ENCODE measurements at places on chromosomes 1 and 21.

DNA sequence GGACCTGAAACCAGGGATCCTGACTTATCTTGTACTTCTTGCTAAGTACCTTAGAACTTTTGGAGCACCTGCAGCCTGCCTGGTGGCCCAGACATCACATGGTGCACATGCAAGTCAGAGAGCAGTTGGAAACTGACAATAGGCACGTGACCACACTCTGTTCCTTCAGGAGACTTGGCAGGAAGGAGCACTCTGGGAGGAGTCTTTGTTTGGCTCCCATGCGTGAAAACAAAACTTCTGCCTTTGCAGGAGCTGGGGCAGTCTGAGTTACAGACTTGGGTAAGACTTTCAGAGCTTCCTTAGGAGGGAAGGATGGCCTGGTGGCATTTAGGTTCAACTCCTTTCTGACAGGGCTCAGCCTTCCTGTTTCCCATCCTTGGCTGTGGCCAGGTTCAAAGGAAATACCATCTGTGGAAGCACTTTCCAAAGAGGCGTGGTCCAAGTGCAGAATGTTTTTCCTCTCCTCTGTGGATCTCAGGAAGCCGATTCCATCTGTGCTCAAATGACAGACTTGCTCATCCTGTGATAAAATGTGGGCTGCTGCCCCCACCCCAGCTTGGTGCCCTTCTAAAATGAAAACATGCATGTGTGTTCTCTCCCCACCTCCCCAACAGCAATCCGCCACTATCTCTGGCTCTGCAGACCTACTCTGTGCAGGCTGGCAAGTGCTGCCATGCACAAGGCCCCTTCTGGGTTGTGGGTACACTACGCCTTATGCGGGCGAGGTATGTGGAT, 14.1 kb upstream of the ZNF436 start:
- no peak for DNase-seq

GRCh38 chr1:24047110-24047477, 64.8 kb downstream of the MYOM3 start:
- DNase-seq = no peak

GRCh38 chr1:38243106-38243505, 196.5 kb upstream of the POU3F1 start:
- DNase-seq = no peak

DNA sequence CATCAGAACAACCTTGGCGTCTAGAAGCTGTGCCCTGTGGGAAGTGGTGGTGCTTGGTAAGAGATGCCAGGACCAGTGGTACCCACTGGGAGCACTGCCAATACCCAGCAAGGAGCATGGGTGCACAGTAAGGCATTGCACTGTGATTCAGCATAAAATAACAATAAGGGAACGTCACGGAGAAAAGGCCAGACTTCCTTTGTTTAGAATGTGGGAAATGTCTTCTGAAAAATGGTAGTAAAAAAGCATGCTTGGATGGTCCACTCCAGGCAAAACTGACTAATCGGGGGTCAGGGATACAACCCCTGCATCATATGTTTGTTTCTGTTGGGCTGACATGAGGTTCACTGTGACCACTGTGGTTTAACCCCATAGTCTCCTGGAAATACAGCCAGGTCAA, 14.7 kb downstream of the METTL18 start:
- DNase-seq = no peak

DNA sequence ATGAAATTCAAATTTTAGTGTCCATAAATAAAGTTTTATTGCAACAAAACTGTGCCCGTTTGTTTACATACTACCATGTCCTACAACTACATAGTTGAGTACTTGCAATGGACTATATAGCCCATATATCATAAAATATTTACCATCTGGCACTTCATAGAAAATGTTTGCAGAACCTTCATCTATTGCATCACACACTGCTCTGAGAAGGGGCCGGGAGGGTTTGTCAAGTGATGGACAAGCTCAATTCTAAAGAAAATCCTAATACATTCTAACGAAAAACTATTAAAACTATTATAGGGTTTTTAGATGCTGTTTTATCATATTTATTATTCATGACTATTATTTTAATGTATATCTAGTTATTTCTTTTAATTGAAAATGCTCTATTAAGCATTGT, 35.9 kb downstream of the RGSL1 start:
- DNase-seq = no peak
